ENCODE measurements at places on chromosomes 7 and 10.

GRCh38 chr7:6649241-6649961, 12.3 kb downstream of the ZNF316 start:
- DNase-seq, result no peak

GRCh38 chr10:114545819-114546218, 112.3 kb downstream of the ABLIM1 start:
- DNase-seq, result no peak

- no peak for DNase-seq
Measured at GRCh38 chr7:150978126-150978789, at the start of gene KCNH2. KCNH2 (minus strand) TSS chr7:150978321; CDS start chr7:150977913, 408 bp downstream.

DNA sequence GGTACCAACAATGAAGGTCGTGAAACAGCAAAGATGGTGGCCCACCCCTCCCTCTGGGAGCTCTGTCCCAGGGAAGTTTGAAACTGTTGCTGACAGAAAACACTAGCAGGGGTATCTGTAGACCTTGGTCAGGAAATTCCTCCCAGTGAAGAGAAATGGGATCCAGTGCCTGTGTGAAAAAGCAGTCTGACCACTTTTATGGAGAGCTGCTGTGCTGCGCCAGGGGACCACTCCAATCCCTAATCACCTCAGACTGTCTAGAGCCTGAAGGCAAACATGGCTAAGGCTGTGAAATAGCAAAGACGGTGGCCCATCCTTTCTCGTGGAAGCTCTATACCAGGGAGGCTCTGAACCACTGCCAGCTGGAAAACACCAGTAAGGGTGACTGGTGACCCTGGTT, 38.3 kb upstream of the TMEM140 start:
- no peak for DNase-seq

DNA sequence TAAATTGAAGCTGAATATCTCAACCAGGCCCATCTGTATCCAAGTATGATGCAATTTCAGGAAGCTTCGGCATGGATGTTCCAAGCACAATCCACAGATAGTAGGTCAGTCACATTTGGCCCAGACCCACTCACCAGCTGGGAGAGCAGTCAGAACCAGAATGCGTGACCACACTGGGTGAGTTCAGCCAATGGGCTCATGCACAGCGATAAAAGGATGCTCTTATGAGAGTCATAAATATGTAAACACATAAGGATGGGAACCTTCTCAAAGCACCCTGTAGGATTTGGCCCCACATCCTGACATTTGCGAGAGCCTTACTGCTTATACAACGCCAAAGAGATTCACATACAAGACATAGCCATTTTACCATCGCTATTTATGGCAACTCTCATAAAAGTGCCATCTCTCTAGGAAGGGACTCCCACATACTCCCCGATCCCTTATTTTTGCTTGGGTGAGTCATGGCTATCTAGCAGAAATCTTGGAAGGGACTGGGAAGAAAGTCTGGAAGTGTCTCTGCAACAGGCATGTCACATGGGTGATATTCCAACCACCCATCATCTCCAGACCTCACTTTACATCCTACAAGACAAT, 3.0 kb downstream of the AFAP1L2 start:
- DNase-seq, result no peak

DNA sequence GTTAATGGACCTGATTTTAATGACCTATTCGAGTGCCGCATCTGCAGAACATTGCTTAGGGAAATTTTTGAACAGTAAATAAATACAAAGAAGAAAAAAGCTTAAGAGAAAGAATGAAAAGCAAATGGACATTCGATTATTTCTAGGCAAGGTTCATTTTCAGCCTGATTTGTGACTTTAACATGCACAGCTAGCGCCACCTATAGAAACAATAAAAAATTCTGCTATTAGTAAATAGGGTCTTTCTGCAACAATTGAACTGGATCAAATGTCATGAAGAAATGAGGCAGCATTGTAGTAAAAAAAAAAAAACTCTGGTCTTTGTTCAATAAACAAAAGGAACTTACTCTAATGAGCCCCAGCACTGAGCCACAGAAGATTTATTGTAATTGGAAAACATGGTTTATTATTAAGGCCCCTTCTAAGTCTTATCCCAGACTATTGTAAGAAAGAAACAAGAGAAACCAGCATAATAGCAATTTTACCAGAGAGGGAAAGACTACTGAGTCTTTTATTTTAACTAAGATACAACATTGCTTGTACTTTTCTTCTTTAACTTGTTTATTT, 41.4 kb upstream of the GHITM start:
- no peak for DNase-seq

DNA sequence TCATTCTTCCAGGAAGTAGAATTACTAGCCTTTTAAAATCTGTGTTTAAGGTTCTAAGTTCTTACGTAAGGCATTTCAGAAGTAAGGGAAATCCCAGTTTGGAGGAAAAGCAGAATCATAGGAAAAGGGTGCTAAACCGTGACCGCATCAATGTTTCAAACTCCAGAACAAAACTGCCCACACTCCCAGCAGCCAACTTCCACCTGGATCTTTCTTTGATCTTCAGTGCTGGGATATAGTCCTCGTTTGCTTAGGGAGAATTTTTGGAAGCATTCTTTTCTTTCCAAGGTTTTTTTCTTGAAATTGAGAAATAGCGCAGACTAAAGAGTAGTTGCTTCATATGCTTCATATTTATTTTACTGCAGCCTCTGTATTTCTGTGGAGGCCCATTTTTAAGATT, 8.9 kb downstream of the PROSER2 start:
- no peak for DNase-seq

DNA sequence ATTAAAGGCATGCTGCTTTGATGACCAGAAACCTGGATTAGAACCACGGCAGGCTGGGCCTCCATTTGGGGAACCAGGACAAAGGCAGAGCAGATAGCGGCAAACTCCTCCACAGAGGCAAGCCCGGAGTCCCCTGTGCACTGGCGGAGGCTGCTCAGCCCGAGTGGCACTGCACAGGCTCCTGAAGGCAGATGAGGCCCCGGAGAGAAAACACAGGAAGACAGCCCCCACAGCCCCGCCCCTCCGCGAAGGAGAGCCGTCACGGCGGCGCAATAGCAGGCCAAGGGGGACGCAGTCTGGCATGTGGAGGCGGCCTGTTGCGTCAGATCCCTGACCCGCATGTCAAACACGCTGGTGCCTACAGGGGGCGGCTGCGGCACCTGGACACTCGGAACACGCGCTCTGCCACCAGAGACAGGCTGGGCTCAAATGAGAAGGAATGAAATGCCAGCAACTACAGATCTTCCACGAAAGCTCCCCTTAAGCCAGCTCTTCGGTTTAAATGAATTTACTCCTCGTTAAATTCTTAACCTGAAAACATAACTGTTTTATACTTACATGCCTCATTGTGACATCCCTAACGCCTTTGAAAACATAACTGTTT, 128.5 kb downstream of the MAD1L1 start:
- DNase-seq, result peak; percentile 42

DNA sequence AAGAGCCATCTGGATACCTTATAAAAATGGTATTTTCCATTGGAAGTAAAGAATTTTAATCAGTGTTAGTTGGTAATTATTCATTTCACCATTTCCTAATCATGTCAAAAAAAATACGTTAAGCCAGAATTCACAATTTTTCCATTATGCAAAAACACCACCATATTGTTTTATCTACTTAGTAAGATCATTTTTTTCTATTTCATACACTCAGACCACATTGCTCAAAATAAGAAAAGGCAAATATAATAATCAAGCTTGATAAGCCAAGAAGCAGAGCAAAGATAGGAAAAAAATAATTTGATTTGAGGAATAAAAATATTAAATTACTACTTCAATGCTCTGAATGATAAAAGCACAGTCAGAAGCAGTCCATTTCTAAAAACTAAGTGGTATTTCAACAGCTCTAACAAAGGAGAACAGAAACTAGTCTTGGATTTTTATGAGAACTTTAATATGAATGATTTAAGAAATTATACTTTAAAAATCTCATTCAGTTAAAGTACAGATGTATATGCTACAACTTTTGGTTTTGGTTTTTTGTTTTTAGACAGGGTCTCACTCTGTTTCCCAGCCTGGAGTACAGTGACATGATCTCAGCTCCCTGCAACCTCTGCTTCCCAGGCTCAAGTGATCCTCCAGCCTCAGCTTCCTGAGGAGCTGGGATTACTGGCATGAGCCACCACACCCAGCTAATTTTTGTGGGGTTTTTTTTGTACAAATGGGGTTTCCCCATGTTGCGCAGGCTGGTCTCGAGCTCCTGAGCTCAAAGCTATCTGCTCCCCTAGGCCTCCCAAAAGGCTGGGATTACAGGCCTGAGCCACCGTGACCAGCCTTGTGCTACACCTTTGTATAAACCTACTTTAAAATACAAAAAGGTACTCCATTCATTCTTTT, 46.6 kb downstream of the LRRN3 start:
- no peak for DNase-seq

DNA sequence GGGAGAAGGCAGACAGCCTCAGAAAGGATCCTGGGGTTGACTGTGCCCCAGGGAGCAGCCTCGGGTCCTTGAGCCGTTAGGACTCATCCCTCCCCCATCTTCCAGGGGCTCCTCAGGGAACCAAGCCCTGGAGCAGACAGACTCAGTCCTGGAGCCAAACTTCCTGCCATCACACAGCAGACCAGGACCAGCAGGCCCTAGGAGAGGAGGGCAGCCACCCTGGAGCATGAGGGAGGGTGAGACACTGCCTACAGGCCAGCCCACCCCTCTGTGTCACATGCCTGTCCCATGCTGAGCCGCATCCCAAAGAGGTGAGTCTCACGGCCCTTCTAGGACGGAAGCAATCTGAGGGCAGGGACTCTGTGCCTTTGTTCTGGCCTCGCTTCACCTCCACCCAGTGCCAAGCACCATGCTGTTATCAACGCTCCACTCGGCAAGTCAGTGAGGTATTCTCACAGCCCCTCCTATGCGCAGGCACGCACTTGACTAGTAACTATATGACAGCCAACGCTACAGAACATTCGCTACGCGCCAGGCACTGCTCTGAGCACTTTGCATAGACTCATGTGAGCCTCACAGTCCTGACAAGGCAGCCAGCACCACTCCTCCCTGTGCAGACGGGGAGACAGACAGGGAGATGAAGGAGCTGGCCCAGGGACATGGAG, 19.1 kb downstream of the MAD1L1 start:
- DNase-seq, result no peak

- no peak for DNase-seq
Measured at GRCh38 chr7:55314967-55315366, 50.2 kb upstream of the LANCL2 start.

DNA sequence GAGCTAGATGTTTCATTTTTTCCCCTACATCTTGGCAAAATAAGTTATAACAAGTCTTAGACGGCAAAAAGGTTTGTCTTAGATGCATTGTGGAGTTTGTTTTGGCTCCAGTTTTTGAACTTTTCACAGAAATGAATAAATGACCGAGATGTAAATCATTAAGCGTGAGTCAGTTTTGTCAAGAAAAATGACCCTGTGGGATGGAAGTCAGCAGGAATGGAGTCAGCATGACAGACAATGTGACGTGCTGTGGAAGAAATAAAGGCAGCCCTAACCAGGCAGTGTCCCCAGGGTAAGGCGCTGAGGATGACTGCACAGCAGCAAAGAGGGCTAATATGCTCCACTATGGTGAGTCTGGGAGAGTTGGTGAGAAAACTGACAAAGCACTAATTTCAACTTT, 163.2 kb downstream of the NOC3L start:
- DNase-seq, result no peak

DNA sequence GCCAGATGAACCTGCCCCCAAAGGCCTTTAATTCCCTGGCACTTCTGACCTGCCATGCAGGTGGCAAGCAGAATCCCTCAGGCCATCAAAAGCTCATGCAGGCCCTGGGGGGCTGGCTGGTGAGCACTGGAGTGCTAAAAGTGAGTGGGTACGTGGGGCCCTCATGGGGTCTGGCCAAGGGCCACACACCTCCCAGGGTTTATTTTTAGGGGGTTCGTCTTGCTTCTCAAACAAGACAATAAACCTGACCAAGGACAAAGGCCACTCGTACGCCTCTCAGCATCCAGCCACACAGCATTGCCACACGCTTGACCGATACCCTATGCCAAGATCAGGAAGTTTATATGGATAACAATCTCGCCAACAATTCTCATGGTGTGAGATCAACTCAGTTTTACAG, 33.1 kb upstream of the DOCK1 start:
- DNase-seq, result no peak

GRCh38 chr7:128793181-128793547, 1.4 kb downstream of the CCDC136 start:
- no peak for DNase-seq

GRCh38 chr7:5692845-5693278, 88.6 kb downstream of the RNF216 start:
- DNase-seq, result no peak

- no peak for DNase-seq
Measured at GRCh38 chr7:48497521-48497920, 326.3 kb downstream of the ABCA13 start.

DNA sequence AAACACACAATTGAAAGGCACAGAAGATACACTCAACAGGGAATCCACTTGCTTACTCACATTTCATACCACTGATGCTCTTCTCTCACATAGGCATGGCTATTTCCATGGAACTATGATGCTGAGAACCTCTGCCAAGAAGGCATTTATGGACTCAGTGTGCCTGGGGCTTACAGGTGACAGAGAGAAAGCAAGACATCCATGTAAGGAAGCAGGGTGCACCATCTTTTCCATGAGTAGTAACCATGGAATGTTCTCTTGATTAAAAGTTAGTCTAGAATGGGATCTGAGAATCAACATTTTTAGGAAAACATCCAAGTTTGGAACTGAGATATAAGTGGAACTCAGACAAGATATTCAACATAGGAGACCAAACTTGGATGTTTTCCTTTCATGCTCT, 52.5 kb upstream of the MACC1 start:
- DNase-seq, result no peak

DNA sequence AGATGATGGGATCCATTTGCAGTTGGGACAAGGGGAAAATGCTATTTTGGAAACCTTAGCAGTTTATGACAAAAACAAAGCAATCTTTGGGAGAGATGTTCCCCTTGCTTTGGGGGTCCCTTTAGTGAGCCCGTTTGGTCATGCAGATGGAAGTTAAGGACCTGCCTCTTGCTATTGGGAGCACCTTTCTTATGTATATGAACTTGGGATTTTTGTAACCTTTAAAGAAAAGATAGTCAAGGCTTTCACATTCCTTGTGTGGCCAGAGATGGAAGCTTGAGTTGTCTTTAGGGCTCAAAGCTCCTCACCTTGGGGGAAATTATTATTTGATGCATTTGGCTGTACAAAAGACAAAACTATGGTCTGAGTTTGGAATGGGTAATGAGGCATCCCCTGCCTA, 179.0 kb upstream of the PLPP4 start:
- DNase-seq, result no peak

DNA sequence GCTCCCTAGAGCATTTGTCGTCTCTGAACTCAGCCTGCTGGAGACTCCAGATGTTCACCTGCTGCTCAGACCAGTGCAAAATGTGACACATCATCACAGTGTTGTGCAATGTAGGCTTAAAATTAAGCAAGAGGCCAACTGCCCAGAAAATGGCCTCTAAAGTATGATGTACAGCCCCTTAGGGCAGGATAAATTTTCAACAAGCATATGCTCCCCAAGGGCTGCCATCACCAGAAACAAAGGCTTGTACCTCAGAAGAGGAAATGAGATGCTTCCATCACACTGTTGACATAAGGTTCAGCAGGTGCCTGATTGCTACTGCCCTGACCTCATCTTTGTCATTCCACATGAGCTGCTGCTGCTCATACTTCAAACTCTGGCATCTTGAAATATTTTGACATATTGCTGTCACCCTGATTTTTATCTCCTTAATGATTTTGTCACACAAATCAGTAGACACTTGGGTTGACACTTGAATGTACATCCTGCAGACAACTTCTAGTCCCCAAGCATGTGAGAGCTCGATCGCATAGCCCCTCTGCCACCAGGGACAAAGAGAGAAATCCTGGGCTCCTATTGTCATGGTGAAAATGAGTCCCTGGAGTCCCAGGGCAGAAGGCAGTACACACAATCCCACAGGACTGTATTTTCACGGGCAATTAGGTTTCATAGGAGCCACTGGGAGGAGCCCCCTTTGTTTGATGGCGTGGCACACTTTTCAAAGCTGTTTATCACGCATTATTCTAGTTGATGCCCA, 219.7 kb upstream of the STK17A start:
- DNase-seq, result no peak
